ENCODE measurements at places on chromosomes 12 and 14.
A peak's percentile ranks its signal among the peaks of the same experiment; 100 is the strongest.

DNA sequence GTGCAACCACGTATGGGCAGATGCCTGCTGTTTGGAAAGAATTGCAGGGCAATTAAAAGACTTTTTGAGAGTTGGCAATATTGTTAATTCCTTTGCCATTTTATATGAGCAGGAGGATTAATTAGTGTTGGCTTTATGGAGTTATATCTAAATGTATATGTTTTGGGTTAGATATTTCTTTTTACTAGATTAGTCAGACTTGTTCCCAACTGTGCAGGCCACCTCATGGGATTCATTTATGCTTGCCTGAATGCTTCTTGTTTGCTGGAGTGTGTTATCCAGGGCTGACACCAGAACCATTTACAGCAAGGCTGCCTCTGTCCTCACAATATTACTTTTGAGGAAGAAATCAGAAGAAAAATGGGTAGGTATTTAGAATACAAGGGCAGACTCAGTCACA lies 192.5 kb downstream of the KTN1 start:
- no peak for DNase-seq

- no peak for DNase-seq
Observed at GRCh38 chr14:65789363-65789762, 376.8 kb downstream of the FUT8 start.

- no peak for DNase-seq
Observed at GRCh38 chr14:103056322-103057027, 874 bp downstream of the CDC42BPB start.

GRCh38 chr12:107657133-107657532 lies 28.5 kb upstream of the PWP1 start:
- no peak for DNase-seq

DNA sequence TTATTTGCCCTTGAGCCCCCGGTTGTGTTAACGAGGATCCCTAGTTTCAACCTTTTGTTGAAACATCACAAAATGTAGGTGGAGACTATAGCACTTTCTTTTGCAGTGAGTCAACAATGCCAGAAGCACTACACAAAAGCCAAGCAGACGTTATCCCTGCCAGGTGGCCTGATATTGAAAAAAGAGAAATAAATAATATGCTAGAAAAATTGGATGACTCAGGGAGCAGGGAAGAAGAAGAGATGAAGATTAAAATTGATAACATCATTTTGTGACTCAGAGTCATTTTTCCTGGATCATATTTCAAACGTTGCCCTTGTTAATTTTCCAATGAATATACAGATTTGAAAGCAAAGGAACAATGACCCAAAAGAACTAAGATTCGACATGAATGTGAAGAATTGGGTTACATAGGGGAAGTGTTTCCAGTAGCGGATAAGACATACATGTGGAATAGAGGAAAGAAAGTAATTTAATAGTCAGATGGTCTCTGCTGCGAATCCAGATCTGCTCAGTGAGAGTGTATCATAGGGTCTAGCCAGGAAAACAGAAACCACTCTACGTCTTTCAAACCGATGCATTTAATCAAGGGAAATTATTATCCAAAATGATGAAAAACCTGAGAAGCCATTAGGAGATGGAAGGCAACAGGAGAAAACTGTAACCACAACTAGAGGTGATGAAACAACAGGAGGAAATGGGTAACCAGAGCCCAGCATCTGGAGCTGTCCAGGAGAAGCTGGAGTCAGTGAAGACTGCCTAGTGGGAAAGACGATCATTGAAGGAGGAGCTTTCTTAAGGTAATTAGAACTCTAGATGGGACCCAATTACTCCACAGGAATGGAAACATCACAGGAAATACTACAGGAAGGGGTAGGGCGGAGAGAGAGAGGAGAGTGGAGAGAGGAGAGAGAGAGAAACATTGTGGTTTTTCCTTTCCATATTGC lies 57.9 kb downstream of the RERG start:
- no peak for DNase-seq

DNA sequence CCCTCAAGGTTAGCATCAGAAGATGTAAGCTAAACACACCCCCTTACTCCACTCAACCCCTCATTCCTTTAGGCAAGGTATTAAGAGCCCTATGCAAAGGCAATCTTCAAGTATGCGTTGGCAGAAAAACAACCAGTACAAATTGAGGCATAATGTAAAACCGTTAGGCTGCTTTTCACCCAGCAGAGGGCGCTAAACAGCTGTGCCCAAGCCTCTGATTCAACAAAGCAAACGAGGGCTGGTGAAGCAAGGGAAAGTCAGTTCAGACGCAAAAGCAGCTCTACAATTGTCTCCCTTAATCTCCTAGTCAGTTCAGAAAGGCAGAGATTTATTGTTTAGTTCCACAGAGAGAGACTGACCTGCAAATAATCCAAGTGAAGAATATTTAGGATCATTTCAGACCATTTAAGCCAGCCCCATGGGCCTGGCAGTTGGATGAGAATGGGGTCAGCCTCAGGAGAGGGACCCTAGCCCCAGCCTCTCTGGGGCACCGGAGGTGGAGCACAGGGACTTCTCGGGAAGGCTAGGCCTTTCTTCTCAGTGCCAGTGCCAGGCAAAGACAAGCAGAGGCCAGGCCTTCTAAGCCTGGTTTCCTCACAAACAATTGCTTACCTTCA lies 23.5 kb downstream of the DCAF5 start:
- peak; percentile 63 for DNase-seq

DNA sequence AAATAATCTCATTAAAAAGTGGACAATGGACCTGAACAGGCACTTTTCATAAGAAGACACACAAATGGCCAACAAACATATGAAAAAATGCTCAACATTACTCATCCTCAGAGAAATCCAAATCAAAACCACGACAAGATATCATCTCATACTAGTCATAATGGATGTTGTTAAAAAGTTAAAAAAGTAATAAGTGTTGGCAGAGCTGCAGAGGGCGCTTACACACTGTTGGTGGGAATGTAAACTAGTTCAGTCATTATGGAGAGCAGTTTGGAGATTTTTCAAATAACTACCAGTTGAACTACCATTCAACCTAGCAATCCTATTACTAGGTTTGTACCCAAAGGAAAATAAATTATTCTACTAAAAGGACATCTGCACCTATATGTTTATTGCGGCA lies 47.2 kb downstream of the FOXG1 start:
- DNase-seq, result no peak

DNA sequence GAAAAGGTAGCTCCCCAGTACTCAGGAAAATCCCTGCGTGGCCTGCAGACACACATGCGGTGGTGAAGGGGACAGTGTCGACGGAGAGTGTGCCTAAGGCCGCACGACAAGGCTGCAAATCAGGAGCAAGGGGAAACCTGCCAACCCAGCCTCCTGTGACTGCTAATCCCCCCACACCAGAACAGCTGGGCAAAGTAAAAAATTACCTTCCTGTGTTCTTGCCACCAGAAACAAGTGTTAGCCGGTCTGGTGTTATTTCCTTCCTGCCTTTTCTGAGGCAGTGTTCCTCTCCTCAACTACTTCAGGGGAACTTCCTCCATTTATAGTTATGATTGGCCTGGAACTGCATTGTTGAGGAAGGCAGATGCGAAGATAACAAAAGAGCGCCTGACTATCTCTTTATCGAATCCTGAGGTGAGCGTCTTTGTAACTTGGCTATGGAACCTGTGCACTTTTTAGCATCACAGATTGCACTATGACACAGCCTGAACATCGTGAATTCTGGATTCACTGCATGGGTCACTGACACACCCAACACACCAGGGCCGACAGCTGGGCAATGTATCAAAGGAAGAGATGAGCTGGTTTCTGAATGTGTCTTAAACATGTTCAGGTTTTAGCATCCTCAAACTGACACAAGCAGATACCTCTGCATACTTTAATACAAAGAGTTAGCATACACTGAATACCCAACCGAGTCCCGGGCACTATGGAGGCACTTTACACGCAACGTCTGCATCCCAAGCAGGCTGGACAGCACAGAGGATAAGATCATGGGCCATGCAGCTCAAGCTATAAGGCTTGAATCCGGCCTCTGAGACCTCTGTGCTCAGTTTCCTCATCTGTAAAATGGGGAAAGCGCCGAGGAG lies 28.9 kb downstream of the SLC15A4 start:
- DNase-seq, result no peak

GRCh38 chr12:31931796-31932715 lies 27.2 kb upstream of the RESF1 start:
- no peak for DNase-seq

DNA sequence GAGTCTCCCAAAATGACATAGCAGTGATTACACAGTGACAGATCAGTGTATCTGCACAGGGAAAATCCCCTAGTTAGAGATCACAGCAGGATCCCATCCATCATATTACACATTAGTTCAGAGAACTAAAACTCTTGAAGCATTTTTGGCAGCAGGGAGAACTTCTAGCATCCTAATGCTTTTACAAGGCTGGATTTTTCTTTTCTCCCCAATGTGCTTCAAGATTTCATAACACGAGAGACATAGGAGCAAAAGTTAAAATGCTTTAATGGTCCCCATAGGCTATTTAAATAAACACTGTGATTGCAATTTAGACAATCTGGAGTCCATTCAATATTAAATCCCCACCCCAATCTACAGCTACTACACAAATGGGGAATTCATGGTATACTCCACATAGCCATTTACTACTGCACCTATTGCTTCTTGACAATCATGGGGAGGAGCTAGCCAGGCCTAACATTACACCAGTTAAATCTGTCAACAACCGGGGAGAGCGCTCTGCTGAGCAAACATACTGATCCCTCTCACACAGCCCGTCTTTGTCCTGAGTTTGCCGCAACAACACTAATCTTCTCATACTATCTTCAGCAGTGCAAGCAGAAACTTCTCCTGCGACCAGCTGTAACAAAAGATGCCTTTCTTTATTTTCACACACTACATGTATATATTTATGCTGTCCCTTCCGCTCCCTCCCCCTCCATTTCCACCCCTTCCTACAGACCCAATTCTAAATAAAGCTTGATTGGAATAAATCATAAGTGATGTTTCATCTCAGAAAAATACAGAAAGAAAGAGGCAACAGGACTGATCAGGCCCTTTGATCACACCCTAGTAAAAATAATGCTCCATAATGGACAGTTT lies 120.3 kb upstream of the SOX5 start:
- no peak for DNase-seq

DNA sequence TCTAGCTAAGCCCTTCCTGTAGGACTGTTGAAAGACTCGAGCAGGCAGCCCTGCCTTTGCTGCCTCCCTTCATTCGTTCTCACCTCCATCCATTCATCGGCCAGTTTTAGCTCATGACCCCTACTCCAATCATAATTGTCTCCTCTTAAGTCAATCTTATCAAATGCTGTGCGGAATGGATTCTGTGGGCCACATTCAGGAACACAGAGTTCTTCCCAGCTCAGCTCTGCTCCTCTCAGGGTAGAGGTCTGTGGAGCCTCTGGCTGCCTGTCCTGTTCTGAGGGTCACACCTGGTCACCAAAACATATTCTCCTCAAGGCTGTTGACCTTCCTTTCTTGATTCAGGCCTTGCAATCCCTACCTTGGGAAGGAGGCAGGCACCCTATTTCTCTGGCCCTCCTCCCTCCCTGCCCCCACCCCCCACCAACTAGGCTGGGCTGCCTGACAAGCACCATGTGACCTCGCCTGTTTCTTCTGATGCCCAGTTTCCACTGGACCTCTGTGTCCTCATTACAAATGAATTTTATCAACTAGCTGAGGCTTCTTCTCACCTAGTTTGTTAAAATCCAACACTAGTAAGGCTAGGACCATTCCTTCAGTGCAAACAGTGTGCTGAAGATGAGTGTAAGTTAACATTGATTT lies 3.5 kb downstream of the SMCO2 start:
- no peak for DNase-seq

GRCh38 chr12:31491841-31492598 lies 98.9 kb downstream of the DENND5B start:
- no peak for DNase-seq

DNA sequence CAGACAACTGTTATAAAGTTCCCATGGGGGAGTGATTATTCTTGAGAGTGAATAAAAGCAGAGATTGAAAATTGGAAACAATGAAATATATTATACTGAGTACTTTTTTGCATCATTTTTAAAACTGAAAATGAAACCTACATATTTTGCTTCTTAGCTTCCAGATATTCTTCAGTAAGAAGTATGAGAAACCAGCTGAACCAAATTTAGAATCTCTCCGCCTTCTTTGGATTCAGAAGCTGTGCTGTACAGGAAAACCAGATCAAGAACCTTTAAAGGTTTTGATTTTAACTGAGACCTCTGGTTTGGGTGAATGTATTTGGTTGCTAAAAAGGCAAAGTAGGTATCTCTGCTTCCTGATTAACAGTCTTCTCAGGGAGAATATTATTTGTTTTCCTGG lies 109.4 kb downstream of the AKAP6 start:
- DNase-seq, result no peak

- DNase-seq, result no peak
Observed at GRCh38 chr14:89629383-89629782, 212.3 kb upstream of the FOXN3 start.

DNA sequence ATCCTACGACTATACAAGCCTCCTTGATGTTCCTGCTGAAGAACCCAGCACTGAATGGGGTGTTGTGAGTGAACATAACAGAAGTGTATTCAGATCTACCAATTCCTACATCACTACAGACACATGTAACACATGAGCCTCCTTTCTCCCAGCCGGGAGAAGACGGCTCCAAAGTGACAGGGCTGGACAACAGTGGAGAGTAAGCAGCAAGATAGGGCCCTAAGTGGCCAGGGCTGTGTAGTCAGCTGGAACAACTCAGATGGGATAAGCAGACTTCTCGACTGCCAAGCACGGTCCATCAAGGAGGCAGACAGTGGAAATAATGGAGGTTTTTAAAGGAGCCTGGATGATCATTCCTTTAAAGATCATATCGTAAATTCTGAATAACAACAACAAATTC lies 73.5 kb downstream of the TTC7B start:
- DNase-seq, result no peak

All from activated T-cell treated with anti-CD3 and anti-CD28 coated beads for 4 hours (primary cell).